ENCODE measurements at places on chromosomes 2 and 18.

GRCh38 chr2:43019536-43020183 is 206.7 kb downstream of the ZFP36L2 start:
- no peak for DNase-seq

DNA sequence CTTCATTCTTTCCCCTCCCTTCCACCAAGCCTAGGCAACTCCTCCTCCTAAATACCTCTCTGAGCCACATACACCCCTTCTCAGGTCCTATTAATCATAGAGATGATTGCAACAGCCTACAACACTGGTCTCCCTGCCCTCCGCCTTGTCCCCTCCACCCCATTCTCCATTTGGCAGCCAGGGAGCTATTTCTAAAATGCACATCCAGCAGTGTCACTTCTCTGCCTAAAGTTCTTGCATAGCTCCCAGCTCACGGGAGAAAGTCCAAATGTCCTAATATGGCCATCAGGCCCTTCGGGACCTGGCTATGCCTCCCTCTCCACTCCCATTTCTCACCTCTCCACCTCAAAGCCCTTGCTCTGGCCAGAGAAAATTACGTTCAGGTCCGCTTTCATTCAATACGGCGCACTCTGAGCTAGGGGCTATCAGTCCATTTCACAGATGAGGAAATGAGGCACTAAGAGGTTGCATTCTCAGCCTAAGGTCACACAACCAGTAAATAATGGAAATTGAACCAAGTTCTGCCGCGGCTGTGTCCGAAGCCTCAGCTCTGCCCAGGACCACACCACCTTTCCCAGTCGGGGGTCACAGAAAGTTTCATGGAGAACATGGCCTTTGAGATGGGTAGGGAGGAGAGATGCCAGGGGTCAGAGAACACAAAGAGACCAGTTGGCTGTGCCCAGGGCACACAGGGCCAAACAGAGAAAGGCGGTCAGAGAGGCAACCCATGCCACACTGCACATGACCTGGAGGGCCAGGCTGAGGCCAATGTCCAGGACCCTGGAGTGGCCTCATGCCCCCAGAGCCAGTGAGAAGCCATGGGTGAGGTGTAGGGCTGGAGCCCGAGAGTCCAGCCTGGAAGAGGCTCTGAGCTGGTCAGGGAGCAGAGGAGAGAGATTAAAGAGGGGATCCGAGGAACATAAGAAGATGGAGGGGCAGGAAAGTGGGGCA is 72.8 kb downstream of the TNS1 start:
- no peak for DNase-seq

GRCh38 chr2:162581959-162582798 is 238.2 kb downstream of the GCA start:
- DNase-seq = no peak

DNA sequence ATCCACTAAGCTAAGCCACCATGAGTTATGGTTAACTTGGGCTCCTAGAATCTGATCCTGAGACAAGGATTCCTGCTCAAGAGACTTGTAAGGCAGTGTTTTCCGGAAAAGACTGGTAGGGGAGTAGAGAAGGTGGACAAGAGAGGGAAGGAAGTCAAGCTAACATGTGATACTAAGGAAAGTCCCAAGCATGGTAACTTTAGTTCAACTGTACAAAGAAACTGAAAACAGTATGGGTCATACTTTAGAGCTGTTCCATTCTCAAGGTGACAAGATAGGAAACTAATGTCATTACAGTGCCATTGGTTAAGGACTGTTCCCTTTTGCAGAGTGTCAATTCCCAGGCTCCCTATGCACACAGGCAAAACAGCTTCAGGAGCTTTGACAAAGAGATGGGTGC is 5.8 kb downstream of the MYO5B start:
- no peak for DNase-seq

DNA sequence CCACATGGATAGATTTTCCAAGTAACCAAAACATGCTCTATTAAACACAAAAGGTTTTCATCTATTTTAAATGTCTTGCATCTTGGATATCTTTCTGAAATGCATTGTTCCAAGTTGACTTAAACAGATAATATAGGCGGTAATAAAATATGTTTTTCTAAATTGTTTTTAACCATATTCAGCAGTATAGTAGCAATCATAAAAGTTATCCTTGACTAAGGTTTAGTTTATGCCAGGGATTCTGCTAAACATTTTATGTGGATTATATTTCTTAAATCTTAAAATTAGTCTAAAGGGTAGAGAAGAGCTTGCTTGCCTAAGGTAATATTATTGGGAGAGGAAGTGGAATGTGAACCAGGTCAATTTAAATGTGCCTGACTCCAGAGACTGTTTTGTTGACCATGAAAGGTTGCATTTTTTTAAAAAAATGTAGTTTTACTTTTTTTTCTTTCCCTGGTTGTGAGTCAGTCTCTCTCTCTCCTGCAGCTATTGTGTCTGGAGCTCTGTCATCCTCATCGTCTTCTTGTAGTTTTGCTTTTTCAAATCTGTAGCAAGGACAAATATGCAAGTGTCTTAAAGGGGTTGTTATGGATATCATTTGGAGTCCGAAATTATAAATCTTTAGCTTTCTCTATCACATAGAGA is 309.1 kb upstream of the COL3A1 start:
- no peak for DNase-seq

- peak; percentile 14 for DNase-seq
Observed at GRCh38 chr2:217142649-217143266, 282.9 kb upstream of the TNP1 start.

GRCh38 chr2:188973641-188974040 is 532 bp upstream of the COL3A1 start:
- DNase-seq = no peak

GRCh38 chr2:233451950-233452349 is 97.7 kb downstream of the DGKD start:
- DNase-seq = no peak

DNA sequence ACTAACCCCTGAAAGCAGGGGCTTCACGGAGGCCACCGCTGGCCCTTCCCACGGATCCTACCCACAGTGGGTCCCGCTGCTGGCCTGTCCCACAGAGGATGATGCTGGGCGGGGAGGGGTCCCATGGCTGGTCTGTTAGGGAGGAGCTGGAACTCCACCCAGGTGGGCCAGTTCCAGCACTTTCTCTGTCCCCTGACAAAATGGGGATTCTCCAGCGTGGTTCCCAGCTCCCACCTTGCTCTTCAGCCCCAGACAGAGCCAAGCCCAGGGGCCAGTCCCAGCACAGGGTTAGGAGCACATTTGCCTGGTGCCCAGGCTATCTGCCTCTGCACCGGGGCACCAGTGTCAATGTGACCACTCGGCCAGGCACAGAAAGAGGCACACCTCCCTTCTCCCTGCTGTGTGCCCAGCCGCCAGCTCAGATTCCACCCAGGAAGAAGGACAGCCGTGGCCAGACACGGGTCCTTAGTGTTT is 50.0 kb downstream of the ANKMY1 start:
- no peak for DNase-seq

DNA sequence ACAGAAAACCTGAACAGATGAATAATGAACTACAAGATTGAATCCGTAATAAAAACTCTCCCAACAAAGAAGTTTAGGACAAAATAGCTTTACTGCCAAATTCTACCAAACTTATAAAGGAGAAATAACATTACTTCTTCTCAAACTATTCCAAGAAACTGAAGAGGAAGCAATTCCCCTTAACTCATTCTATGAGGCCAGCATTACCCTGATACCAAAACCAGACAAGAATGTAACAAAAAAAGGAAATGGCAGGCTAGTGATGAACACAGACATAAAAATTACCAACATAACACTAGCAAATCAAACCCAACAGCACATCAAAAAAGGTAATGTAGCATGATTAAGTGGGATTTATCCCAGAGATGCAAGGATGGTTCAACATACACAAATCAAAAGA is 213.7 kb upstream of the FOSL2 start:
- no peak for DNase-seq

- no peak for DNase-seq
Observed at GRCh38 chr2:9327873-9328352, 95.4 kb downstream of the ITGB1BP1 start.

All from HEK293T (cell line).